NCI-H187 treated with DMSO at 0.1 percent for 48 hours (cell line): ENCODE measurements at places on chromosomes 3 and 15.
A peak's percentile ranks its signal among the peaks of the same experiment; 100 is the strongest.

DNA sequence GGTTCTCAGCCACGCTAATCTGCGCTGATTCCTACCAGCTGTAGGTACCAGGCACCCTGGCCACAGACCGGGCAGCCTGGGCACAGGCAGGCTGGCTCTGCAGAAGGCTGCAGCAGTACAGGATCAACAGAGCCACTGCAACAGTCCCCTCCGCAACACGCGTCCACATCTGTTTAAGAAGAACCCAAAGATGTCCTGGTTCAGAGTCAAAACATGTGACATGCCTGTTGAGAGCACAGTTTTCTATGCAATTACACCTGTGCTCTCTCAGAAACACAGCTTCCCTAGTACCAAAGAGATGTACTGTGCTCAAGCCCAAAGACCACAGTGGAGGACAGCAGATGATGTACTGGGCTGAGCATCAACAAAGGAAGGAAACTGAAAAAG is 18.8 kb downstream of the LRIG1 start:
- no peak for DNase-seq

DNA sequence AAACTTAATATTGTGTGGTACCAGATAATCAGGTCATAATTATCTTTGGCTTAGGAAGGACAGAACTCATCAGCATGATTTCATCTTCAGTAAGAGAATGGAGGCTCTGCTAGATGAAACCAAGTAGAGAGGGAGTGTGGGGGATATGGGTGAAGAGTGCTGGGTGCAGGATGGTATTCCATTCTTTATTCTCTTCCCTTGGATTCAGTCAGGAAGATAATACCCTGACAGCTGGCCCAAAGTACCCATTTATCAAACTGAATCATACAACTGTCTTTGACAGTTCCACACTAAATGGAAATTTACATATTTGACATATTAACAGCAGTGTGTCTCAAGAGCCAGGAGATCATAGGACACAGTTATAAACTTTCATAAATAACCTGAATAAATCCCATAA is 44.7 kb downstream of the GOLIM4 start:
- no peak for DNase-seq

- DNase-seq: no peak
Observed at GRCh38 chr15:71790081-71790480, 20.3 kb upstream of the NR2E3 start.

- no peak for DNase-seq
Observed at GRCh38 chr3:126721246-126721645, 17.2 kb downstream of the CHCHD6 start.

DNA sequence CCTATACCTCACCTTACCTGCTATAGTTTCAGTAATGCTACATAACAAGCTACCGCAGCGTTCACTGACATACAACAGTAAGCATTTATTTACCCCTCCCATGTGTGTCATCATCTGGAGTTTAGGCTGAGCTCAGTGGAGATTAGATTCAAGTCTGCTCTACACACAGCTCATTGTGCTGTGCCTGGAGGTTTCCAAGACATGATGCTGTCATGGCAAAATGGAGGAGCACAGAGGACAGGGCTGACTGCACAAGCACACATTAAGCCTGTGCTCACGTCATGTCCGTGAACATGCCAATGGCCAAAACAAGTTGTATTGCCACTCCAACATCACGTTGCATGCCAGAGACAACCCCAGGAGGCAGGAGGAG is 333.8 kb upstream of the TRIM42 start:
- DNase-seq: no peak

DNA sequence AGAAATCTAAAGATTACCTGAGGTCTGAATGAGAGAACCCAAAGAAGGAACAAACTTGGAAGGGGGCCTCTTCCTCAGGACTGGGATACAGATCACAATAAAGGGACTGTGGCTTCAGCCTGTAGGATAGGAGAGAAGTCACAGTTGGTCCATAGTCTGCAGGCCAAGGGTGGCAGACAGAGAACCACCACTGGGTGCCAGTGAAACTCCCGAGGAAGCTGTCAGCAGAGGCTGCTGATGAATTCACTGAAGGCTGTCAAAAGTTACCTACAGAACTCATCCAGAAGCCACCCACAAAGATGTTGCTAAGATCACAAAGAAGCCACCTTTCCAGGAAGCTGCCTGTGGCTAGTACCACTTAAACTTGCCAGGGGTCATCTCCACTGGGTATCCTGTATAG is 78.5 kb downstream of the TMCO5A start:
- DNase-seq: no peak

- DNase-seq: no peak
Observed at GRCh38 chr15:47724346-47724745, 7.0 kb downstream of the SEMA6D start.

DNA sequence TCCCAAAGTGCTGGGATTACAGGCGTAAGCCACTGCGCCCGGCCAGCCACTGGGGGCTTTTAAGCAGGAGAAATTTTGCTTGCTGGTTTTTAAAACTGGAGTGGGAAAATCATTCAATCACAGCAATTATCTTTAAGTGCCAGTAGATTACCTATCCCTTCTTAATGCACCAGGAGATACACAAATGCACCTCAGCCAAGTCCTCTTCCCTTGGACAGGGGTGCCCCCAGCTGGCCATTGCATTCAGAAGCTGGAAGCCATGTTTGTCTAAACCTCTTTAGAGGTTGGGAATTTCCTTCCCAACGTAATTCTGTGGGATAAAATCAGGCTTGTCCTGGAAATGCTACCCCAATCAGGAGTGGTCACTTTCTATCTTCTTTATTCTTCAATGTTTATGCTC is 26.6 kb downstream of the MIX23 start:
- DNase-seq: peak; percentile 2

GRCh38 chr3:14483286-14483685 is 56.9 kb downstream of the GRIP2 start:
- no peak for DNase-seq

GRCh38 chr3:48694610-48695392 is 9.1 kb upstream of the NCKIPSD start:
- DNase-seq: no peak

DNA sequence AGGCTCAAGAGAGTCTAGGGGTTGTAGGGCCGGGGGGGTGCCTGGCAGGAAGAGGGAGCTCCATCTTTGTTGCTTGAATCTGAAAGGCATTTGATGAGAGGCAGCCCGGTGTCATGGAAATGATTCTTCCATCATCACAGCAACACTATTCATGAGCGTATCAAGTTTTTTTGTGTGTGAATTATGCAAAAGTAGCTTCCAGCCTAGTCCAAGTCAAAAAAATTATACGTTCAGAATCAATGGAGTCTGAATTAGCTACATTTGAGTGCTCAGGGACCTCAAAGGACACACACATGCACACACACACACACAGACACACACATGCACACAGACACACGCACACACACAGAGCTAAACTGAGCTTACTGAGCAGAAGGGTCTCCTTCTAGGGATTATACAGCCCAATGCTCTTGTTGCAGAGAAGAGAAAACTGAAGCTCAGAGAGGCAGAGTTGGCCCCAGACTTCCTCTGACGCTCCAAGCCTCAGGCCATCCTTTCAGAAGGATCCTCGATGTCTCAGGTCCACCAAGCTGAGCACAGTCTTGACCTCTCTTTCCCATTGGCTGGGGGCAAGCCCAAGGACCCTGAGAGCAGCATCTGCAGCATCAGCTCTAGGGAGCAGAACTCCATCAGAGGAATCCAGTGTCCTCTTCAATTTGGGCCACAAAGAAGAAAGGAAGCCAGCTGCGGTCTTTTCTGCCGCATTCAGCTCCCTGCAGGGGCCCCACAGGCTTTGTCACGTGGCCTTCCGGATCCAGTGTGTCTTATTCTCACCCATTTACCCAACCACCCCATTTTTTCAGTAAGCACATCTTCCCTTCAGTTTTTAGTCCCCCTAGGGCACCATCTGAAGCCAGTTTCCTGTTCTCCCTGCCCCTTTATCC is 228.0 kb downstream of the UACA start:
- no peak for DNase-seq

DNA sequence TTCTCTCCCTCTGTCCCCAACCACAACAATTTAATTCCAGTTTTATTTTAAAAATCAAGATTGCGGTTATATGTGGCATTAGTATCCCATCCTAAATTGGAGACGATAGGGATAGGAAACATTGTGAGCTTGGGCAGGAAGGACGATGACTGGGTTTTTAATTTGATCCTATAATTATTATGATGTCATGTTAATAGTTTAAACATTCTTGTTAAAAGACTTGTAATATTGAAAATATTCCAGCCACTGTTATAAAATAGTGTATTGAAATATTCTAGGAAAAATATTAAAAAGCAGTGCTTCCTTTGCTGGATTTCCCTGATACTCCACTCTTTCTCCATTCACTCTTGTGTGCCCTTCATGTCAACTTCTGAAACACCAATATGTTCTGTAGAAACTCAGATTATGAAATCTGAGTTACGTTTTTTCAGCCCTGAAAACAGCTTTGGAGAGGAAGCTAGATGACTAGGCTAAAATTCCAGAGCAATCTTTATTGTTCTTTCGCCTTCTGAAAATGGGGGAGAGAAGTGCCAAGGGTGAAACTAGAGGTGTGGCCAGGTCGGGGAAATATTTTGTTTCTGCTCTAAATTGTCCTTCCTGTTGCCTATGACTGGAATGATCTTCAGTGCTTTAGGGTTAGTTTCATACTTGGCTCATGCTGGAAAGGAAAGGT is 46.1 kb upstream of the MAP3K13 start:
- no peak for DNase-seq

- no peak for DNase-seq
Observed at GRCh38 chr3:175606650-175607318, 747.6 kb downstream of the NAALADL2 start.

- DNase-seq: no peak
Observed at GRCh38 chr3:184784731-184785500, 27.1 kb upstream of the VPS8 start.

DNA sequence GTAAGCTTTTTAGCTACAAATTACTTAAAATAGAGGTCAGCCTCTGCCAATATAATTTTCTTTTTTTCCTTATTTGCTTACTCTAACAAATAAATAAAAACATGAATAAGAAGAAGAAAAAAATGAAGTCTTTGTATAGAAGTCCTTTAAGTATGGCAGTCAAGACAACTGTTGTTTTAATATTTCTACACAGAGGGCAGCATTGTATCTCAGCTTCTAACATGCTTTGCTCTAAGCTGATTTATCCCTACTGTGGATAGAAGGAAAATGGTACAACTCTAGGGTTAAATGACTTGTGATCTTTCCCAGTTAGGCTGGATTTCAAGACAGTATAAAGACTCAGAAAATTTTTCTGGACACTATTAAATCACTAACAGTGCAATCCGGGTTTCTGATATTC is 104.3 kb upstream of the MEIS2 start:
- DNase-seq: no peak

- DNase-seq: no peak
Observed at GRCh38 chr3:194367992-194368841, 1.3 kb downstream of the LRRC15 start.

DNA sequence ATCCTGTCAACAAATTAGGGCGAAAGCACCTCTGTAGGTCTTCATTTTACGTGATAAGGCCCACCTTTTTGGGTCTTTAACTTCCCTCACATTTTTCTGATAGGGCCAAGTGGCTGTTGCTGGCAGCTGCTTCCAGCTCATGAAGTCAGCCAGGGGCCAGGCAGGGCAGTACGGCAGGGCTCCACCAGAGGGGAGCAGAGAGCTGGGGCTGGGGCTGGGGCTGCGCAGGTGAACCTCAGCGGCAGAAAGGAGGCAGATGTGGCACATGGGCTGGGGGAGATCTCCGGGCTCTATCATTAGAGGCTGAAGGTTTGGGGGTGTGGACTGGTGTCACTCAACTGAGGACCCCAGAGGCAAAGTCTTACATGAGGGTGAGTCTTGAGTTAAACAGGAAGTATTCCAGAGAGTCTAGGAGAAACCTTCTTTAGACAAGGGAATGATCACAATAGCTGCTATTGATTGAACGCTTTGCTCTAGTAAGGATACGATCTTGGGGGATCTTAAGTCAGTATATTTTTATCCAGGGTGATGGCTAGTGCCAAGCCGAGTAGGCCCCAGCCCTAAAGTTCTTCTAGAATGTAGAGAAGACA is 62.8 kb upstream of the MEX3B start:
- no peak for DNase-seq

DNA sequence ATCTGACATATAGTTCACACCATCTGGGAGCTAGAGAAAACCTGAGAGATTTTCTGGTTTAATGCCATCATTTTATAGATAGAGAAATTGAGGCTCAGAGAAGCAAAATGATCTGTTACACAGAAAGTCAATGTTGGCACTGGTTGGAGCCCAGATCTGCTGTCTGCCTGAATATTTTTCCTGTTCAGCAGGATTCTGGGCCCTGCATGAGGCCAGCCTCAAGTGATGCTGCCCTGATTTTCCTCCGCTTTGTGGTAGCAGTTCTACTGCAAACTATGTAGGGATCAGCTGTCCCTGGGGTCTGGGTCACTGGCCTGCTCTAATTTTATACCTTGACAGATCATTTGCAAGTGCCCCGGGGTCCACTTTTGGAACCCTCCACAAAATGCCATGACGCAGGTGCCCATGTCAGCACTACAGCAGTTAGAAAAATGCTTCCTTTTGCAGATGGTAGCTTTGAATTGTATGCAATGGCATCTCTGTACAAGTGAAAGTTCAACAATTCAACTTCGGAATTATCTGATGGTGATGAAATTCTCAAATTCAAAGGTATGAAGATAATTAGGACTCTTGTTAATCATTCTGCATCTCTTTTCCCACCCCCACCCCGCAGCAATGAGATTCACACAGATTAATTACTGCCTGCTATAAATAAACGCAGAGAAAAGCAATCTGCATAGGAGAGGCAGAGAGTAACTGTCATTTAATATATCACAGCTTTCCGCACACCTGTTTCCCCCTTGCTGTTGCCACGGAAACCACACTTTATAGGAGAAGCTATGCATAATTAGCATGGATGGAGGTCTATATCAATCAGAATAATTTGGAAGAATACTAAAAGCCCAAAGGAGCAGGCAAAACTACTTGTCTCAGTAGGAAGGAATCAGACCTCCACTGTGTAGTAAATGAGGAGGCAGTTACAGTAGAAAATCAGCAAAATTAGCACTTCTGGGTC is 222.6 kb downstream of the PDCD6IP start:
- DNase-seq: no peak

GRCh38 chr15:60343221-60343970 is 54.4 kb downstream of the ANXA2 start:
- no peak for DNase-seq

DNA sequence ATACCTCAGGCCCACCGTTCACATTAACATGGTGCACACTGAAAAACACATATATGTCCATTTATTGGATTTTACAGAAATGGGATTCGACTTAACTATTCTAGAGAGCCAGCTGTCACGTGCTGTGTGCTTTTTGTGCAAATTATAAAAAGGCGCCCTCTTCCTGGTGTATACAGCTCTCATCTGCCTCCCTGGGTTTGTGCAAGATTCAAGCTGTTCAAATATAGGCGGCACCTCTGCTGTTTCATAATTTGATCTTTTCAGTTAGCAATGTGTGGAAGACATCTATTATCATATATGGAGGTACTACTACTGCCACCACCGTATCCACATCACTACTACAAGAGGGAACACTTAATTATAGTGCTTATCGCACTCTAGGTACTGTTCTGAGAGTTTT is 187.6 kb downstream of the EBLN2 start:
- DNase-seq: no peak

- DNase-seq: no peak
Observed at GRCh38 chr3:139906418-139906817, 28.6 kb upstream of the CLSTN2 start.

- no peak for DNase-seq
Observed at GRCh38 chr3:139129892-139130291, 85.2 kb upstream of the PRR23C start.

GRCh38 chr3:124669470-124669869 is 60.8 kb upstream of the UMPS start:
- DNase-seq: no peak

GRCh38 chr15:73881579-73882320 is 8.4 kb downstream of the TBC1D21 start:
- no peak for DNase-seq

GRCh38 chr3:141529256-141529655 is 42.4 kb downstream of the RASA2 start:
- no peak for DNase-seq
